Stimulated activated CD8-positive, alpha-beta memory T cell treated with anti-CD3 and anti-CD28 coated beads, Interleukin-4, amount 100 ng/mL, for 48 hours (primary cell): ENCODE measurements at places on chromosomes 11 and 22.

DNA sequence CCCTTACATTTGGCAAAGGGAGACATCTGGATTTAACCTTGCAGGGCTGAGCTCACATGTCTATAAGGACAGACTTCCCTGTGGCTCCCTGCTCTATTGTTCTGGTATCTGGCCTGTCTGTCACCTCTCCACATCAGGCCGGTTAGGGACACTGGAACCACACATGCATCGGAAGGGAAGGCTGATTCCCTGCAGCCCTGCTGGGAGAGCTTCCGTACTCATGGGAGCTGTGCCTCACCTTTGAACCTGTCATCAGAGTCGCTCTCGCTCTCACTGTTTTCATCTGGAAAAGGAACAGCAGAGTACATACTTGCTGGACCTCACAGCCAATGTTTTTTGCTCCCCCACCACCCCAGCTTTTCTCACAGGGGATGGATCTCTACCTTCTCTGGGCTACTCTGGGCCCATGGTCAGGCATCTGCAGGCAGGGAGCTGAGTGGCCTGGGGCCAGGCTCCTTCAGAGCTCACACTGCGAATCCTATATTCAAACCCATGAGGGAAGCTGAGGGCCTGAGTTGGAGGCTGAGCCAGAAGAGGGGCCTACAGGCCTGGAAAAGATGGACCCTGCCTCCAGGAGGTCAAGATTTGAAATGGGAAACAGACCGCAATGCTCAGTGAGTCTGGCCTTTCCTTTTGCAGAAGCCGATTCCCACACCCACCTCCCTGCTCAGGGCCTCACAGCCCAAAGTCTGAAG lies 31.3 kb downstream of the RPL27A start:
- no peak for DNase-seq

- no peak for DNase-seq
Observed at GRCh38 chr22:49267996-49268395, 559.7 kb downstream of the BRD1 start.

DNA sequence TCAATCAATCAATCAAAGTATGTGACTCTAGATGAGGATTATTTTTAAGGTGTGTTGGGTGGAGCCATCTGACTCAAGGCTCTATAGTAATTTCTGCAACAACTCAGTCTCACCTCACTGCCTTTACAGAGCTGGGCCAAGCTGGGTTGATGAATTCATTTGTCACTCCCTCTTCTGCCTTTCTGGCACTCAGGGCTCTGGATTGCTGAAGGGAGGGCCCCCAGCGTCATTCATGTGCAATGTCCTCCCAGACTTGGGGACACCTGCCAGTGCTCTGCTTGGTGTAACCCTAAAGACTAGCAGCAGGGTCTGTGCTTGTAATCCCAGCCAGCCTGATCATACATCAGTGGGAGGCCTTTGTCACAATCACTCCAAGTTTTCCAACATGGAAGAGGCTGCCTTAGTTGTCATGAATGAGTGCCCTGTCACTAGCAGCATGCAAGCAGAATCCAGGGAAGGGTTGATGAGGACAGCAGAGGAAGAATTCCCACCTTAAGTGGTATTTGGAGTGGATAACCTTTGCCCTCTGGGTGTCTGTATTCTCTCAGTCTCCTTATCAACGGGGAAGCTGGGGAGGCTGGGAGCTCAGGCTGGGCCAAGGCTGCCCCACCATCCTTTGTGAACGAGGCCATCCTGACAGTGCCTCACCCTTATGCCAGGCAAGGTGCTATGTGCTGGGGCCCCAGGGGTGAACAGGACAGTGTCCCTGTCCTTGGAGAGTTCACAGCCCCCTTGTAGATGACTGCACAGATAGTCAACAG lies 2.0 kb upstream of the TP53I11 start:
- no peak for DNase-seq

- no peak for DNase-seq
Observed at GRCh38 chr22:49179886-49180682, 647.6 kb downstream of the BRD1 start.

DNA sequence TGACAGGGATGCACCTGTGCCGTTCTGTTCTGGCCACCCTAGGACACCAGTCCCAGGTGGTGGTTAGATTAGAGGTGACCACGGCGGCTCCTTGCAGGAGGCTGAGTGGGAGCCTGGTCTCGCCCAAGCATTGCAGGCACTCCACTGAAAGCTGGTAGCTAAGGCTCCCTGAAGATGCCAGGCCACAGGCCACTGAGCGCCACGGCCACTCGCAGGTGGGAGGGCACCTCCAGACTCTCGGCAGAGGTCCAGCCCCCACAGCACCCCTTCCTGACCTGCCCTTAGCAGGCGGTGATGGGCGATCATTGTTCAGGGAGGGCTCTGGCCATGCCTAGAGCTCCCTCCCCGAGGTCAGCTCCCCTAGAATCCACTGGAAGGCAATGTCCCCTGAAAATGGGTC lies 1270.2 kb downstream of the BRD1 start:
- no peak for DNase-seq

- DNase-seq = no peak
Observed at GRCh38 chr11:1518301-1518700, 31.7 kb upstream of the MOB2 start.

GRCh38 chr22:49541693-49542230 lies 285.9 kb downstream of the BRD1 start:
- no peak for DNase-seq

DNA sequence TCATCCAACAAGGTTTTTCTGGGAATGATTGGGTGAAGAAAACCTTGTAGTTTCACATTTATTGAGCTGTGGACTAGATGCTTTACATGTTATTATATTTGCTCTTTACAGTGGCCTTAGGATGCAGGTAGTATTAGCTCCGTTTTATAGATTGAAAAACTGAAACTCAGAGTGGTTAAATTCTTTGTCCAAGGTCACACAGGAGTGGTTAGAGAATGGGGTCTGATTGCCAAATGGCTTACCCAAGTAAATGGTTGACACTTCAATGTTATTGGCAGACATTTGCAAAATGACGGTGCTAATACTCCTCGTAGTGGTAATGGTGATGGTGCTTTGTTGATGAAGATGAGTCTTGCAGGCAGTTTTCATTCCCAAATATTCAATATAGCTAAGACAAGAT lies 2.2 kb downstream of the GTPBP1 start:
- no peak for DNase-seq

GRCh38 chr11:33713151-33713855 lies 12.7 kb upstream of the C11orf91 start:
- DNase-seq = no peak

GRCh38 chr11:69416143-69416515 lies 65.3 kb upstream of the LINC01488 start:
- DNase-seq = no peak

DNA sequence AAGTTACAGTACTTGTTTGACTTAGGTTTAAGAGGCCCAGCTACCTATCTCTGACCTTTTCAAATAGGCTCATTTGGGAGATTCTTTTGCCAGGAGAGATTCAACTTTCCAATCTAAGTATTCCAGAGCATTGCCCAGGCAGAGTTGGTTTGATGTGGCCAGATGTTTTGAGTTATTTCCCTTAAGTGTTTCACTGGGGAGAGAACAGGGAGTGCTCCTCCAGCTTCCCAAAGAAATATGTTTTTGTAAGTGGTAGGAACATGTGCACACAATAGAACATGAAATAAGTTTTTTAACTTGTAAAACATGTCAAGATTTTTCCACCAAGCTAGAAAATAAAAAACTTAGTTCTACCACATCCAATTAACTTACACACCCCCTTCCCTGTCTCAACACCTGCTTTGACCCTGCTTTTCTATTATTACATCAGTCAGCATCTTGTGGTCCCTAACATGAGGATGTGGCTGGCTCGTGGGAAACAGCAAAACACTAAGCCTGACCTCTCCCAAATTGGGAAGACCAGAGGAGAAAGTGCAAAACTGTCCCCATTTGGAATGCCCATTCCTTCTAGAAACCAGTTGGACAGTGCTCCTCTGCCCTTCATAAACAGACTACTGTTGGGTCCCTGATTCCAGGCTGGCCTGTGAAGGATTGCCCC lies 70.4 kb upstream of the RASSF10 start:
- no peak for DNase-seq

GRCh38 chr11:17540807-17541206 lies 3.4 kb downstream of the USH1C start:
- no peak for DNase-seq

- peak; percentile 85 for DNase-seq
Observed at GRCh38 chr22:22959147-22959827, 71.7 kb downstream of the IGLL5 start.

- no peak for DNase-seq
Observed at GRCh38 chr22:46594947-46595298, 25.3 kb upstream of the GRAMD4 start.

GRCh38 chr11:79939111-79939510 lies 498.3 kb upstream of the TENM4 start:
- DNase-seq = no peak

DNA sequence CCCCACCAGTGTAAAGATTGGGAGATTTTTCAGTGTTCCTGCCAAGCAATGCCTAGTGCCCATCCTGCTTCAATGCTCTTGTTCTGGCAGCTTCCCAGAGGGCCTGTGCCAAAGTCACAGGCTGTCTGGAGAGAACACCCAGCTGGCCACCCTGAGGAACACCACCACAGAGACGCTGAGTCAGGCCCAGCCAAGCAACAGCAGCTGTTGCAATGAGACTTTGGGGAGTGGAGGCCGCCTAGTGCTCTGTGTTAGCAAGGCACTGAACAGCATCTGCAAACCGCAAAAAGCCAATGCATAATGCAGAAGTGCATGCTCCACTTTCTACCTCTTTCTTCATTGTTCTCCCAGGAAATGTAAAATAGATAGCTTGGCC lies 168.1 kb downstream of the NXPE2 start:
- no peak for DNase-seq

GRCh38 chr11:17294033-17294432 lies 17.5 kb downstream of the NUCB2 start:
- DNase-seq = no peak

DNA sequence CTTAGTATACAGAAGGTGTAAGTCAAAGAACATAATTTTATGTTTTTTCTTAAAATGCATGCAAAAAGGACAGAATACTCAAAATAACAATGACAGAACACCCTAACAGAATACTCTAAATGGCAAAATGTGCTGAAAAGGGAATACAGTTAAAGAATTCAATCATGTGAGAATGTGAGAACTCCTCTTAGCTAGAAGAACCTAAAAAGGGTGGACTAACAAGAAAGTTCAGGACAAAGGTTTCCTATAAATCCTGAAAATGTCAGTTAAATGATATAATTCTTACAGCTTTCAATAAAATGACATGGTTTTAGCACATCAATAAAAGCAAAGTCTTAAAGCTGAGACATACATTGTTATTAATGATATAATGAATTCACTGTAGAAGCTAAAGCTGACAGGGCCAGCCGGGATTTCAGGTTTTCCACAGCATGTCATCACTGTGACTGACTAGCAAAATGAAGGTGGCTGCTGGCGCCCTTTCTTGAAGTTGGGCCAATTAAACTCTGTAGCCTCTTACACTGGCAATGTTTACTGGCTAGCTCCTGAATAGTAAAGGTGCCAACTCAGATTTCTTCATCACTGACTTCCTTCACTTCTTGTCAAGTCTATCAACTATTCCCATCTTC lies 244.4 kb downstream of the TTC28 start:
- no peak for DNase-seq

DNA sequence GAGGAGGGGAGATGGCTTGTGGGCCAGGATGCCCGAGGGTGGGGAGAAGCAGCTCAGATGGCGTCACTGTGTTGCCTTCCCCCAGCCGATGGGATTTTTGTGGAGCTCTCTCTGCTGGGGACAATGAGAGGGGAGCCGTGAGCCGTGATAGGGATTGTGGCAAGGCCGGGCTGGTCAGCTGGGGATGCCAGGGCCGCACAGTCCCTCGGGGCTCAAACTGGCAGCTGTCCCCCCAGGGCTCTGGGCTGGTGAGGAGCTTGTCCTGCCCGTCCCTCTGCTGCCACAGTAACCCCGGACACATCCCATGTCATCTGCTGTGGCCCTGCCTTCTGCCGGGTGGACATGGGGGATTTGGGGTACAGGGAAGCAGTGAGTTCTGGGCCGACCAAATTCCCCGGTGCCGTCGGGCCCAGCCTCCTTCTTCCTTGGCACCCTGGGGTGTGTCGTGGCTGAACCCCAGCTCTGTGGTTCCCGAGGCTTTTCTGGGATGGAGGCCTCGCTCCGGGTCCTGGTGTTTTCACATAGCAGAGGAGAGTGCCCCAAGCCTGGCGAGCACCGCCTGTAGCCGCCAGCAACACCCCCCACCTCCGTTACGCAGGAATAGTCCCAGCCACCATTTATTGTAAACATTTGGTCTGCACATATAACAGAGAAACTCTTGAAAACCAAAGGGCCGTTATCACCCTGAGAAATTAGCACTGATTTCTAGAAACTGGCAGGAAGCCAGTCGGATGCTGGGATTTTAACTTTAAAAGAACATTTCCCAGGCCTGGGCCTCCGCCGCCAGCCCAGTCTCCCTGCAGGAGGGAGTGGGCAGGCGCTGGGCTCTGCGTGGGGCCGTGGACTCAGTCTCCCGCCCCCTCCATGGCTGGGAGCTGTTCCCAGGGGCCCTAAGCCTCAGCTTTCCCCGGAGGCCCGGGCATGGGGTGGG lies 9.9 kb downstream of the BRSK2 start:
- DNase-seq = no peak

DNA sequence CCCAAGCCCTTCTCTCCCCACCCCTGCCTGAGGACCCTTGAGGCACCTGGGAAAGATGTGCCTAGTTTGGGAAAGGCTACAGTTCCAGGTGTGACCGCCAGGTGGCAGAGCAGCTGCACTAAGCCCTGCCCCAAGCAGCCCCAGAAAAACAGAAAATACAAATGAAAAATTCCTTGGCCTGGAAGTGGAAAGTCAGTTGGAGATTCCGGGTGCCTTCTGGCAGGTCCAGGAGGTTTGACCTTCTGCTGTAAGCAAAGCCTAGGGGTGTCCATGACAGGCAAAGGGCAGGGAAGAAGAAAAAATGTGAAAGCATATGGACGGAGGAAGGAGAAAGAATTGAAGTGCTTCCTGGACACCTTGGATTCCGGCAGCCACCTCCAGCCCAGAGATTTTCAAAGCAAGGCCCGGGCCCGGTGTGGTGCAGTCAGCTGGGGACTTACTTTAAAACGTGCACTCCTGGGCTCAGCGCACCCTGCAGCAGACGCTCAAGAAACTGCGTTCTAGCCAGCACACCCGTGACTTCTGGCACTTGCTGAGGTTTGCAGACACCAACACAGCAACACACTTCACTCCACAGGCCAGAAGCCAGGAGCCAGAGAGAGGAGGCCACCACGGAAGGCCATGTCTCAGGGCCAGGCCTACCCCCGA lies 37.3 kb upstream of the SLC22A12 start:
- DNase-seq = peak; percentile 78

GRCh38 chr22:35257321-35258190 lies at the start of gene HMGXB4:
TSS of gene HMGXB4 (plus strand) at chr22:35257493. CDS start at chr22:35262391, 4,898 bp downstream.
- DNase-seq = peak; percentile 89

DNA sequence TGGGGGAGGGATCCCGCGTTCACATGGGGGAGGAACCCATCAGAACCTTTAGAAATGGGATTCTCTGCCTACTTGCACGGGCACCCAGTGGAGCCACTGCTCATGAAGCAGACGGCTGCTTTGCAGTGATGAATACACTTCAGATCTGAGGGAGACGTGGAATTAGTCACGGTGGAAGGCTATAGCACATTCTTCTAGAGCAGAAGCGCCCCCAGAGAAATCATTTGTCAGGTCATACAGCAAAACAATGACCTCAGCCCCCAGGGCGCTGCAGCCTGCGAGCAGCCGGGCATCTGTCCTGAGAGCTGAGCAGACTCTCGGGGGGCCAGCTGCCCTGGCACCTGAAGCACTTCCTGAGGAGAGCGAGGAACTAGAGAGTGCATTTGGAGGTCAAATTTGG lies 12.7 kb downstream of the TP53AIP1 start:
- DNase-seq = no peak

- DNase-seq = no peak
Observed at GRCh38 chr22:38067028-38067415, 9.8 kb downstream of the PICK1 start.
